Upper lobe of left lung (tissue), 6 donors: ENCODE measurements at places on chromosomes 7 and 10. TPM values are rescaled to one million over a fixed set of nuclear protein-coding genes. Genes with fewer than 3 reads are reported as not detected.

DNA sequence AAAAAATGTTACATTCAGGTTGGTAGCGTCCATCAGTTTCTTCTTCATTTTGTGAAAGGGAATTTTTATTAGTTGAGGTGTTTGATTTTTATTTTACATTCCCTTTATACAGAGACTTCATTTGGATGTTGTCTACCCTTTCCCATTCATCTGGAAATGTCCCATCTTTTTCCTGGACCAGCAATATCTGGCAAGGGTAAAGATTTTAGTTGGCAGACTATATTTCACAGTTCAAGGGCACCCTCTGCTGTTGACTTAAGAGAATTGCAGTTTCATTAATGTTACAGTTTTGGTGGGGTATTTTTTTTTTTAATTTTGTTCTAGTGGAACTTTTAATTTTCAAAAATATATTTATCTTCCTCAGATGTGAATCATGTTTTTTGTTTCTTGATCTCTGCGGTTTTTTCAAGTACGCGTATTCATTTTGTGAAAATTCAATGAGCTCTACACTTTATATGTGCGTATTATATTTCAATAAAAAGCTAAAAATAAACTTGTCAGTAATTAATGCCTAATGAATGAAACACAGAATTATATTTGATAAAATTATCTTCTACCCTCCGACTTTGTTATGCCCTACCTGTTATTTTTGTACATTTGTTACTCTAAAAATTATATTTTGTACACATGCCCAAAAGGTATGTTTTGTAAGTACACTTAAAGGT lies 97.9 kb upstream of the KLF14 start:
- H3K27me3 ChIP-seq = no peaks in the 10 kb centered on the region
- H3K4me3 ChIP-seq = no peak overlapping the region
- DNase-seq = no peak
- no peak overlapping the region for H3K27ac ChIP-seq
- no peaks in the 10 kb centered on the region for H3K4me1 ChIP-seq

- no peak for DNase-seq
- no peaks in the 10 kb centered on the region for H3K36me3 ChIP-seq
- no peaks in the 10 kb centered on the region for H3K27me3 ChIP-seq
- H3K4me1 ChIP-seq = no peaks in the 10 kb centered on the region
- no peak overlapping the region for H3K4me3 ChIP-seq
Measured at GRCh38 chr10:126380352-126381076, 7.8 kb downstream of the ADAM12 start.

DNA sequence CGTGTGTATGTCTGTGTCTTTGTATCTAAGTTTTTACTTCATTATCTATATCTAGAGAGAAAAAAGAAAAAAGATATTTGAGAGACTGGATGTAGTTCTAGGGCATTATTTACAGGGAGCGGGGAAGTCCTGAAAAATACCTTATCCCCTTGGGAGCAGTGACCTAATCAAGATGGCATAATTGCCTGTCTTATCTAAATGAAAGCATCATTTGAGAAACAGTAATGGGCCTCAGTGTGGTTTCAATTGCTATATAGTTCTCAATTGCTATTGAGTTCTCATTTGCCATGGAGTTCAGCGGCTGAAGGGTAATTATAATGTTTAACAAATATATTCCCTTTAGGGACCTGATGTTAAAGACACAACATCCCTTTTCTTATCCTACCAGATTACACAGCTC lies 216.5 kb downstream of the PLXNA4 start:
- DNase-seq = no peak

GRCh38 chr7:108603656-108604306 lies 34.1 kb downstream of the DNAJB9 start:
- no peaks in the 10 kb centered on the region for H3K4me1 ChIP-seq
- no peaks in the 10 kb centered on the region for H3K27me3 ChIP-seq
- no peak overlapping the region for H3K4me3 ChIP-seq

GRCh38 chr7:157405914-157406810 lies 69.4 kb downstream of the DNAJB6 start:
- H3K4me1 ChIP-seq = no peaks in the 10 kb centered on the region
- H3K36me3 ChIP-seq = peaks cover 54% of the 10 kb centered on the region
- no peak overlapping the region for H3K27ac ChIP-seq
- no peaks in the 10 kb centered on the region for H3K27me3 ChIP-seq
- no peak overlapping the region for H3K4me3 ChIP-seq
- no peak for DNase-seq

GRCh38 chr10:30857803-30858202 lies 173.9 kb downstream of the ZNF438 start:
- H3K27ac ChIP-seq = peak overlapping the region; percentile 36
- no peak for DNase-seq
- H3K27me3 ChIP-seq = no peaks in the 10 kb centered on the region
- H3K4me3 ChIP-seq = no peak overlapping the region
- H3K36me3 ChIP-seq = no peaks in the 10 kb centered on the region

- H3K4me3 ChIP-seq = no peak overlapping the region
- H3K36me3 ChIP-seq = no peaks in the 10 kb centered on the region
- H3K27me3 ChIP-seq = no peaks in the 10 kb centered on the region
Measured at GRCh38 chr7:135215698-135216097, 4.4 kb upstream of the WDR91 start.

GRCh38 chr7:91198371-91198770 lies 65.9 kb upstream of the FZD1 start:
- DNase-seq = no peak
- no peaks in the 10 kb centered on the region for H3K4me1 ChIP-seq
- no peak overlapping the region for H3K27ac ChIP-seq

DNA sequence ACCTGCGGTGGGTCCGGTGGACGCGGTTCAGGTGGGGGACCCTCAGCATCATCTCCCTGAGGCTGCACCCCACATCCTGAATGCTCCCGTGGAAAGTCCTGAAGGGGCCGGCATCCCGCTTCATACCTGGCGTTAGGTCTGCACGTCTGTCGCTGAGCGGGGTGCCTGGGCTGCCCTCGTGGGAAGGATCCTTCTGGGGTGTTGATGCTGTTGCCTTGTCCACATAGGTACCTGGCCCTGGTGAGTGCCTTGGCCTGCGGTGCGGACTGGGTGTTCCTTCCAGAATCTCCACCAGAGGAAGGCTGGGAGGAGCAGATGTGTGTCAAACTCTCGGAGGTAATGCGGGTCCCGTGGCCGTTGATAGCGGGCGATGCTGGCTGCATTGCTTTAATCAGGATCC lies 37.8 kb downstream of the PFKP start:
- no peak overlapping the region for H3K4me3 ChIP-seq
- peaks cover 5% of the 10 kb centered on the region for H3K36me3 ChIP-seq
- DNase-seq = no peak
- H3K27ac ChIP-seq = no peak overlapping the region
- H3K27me3 ChIP-seq = no peaks in the 10 kb centered on the region
- no peaks in the 10 kb centered on the region for H3K4me1 ChIP-seq

DNA sequence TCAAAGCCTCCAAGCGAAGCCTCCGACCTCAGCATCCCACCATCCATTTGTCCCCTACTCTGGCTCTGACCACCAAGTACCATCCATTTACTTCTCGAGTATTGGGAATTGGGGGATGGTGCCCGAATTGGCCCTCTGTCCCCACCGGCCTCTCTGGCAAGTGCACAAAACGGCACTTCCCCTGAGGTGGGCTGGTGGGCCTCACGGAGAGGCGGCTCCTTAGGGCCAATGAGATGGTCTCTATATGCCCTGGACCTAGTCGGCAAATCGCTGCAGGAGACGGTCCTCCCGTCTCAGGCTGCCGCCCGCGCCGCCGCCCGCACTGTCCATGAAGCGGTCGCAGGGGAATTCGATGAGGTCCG lies 2.8 kb downstream of the TRIL start:
- H3K27me3 ChIP-seq = peaks cover 19% of the 10 kb centered on the region
- peaks cover 36% of the 10 kb centered on the region for H3K4me1 ChIP-seq
- DNase-seq = no peak
- H3K27ac ChIP-seq = no peak overlapping the region

The UTF1 gene
- total RNA-seq = not detected

The CCDC7 gene
- 6.4 TPM for total RNA-seq

The SEPTIN7 gene
- total RNA-seq = 126 TPM

The UPK3B gene
- total RNA-seq = 507 TPM

The ASAH2 gene
- 0.61 TPM for total RNA-seq

The RBM33 gene
- total RNA-seq = 74.5 TPM

The CPN1 gene
- total RNA-seq = not detected
